ENCODE measurements at places on chromosomes 5 and 9.

DNA sequence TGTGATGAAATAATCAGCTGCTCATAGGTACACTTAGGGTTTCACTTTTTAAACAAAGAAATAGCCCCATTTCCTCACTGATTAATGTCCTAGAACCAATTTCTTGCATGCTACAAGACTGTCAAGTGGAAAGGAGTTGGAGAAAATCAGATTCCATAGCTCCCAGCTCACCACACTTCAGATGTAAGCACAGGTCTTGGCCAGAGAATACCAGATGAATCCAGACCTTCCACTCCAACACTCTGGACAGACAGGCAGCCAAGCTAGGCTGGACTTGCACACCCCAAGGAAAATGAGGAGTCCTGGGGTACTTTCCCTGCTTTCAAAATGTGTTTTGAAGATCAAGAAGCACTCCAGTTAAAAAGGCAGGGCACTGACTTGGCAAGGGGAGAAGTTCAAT lies 68.5 kb downstream of the KLHL3 start:
- no peak for DNase-seq

DNA sequence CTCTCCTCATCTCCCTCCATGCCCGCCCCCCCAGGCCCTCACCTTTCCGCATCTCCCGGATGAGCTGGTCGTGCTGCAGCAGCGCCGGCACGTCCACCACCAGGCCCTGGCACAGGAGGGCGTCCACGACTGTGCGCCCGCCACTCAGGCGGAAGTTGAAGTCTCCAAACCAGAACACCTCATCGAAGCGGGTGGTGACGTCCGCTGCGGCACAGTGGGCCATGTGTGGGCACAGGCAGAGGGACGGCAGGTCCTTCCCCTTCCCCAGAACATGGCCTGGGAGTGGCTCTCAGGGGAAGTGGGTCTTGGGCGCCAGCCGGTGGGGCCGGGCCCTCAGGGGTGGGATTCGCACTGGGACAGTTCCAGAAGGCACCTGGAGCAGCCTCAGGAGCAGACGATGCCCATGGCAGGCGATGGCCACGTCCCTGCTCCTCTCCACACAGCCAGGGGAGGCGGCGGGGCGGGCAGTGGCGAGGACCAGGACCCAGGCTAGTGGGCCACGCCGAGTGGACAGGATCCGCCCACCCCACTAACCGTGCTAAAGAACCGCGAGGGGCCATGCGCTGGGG lies 7.8 kb downstream of the INPP5E start:
- DNase-seq: no peak

- DNase-seq: no peak
Measured at GRCh38 chr5:62133426-62133825, 172.6 kb upstream of the KIF2A start.

- DNase-seq: peak; percentile 33
Measured at GRCh38 chr5:89827359-89827758, 582.2 kb downstream of the CETN3 start.

DNA sequence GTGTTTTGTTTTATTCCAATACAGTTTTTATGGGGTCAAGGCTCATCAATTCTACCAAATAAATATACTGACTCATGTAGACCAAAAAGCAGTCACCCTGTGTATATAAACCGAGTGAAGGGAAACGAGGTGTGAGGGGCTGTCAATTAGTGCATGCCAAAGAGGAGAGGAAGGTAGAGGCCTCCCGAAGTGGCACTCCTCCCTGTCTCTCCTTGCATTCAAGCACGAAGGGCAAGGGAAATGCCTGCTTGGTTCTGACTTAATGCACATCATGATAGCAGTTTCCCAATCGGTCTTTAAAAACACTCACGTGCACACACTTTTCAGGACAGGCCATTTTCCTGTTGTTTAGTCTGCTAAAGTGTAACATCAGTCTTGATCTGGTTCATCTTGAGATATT lies 125.6 kb upstream of the SLCO6A1 start:
- no peak for DNase-seq

GRCh38 chr5:33362915-33363314 lies 77.8 kb upstream of the TARS1 start:
- no peak for DNase-seq

DNA sequence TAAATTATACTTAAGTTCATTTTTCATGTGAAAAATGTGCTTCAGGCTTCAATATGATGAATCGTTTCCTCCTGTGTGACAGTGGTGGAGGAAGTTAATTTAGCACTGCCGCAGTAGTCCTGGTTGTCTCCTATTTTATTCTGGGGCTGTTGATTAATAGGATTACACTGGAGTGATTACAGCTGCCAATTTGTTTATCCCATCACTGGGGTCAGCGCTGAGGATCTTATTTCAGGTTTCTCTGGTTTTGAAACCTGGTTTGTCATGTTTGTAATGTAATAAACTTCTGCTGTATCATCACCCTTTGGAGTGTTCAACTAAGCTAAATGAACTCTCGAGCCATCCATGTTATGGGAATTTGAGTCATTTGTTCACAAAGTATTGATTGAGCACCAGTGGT lies 241.7 kb upstream of the KCNN2 start:
- DNase-seq: no peak

GRCh38 chr9:35487081-35487480 lies 2.8 kb upstream of the RUSC2 start:
- DNase-seq: no peak

- DNase-seq: no peak
Measured at GRCh38 chr5:124550731-124551130, 195.7 kb downstream of the ZNF608 start.

DNA sequence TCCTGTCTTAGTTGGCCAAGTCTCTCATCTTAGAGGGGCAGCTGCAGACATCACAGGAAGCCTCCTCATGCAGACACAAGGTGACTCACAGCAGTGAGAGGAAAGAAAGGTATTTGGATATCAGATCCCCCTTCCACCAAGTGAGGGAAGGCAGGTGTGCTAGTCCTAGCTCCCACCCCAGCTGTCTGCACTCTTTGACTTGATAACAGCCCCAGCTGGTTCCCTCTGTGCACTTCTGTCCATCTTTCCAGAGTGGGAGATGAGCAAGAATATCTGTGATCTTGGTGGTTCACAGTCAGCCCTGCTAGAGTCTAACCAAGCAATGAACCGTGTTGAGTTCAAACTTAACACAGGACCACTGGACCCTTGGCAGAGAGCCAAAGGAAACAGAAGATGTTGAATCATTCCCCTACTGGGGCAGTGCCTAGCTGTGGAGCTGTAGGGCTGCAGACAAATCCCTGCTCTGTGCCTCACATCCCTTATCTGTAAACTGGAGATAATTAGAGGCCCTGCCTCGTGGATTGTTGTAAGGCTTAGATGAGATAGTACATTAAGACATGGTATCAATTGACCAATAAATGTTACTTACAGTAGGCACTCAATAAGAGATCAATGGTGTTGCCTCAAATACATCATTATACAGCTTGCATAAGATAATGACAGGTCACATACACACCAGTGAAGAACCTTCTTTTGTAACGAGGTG lies 39.1 kb downstream of the SH3RF2 start:
- DNase-seq: no peak

GRCh38 chr5:151683986-151684588 lies 2.6 kb downstream of the SPARC start:
- no peak for DNase-seq

DNA sequence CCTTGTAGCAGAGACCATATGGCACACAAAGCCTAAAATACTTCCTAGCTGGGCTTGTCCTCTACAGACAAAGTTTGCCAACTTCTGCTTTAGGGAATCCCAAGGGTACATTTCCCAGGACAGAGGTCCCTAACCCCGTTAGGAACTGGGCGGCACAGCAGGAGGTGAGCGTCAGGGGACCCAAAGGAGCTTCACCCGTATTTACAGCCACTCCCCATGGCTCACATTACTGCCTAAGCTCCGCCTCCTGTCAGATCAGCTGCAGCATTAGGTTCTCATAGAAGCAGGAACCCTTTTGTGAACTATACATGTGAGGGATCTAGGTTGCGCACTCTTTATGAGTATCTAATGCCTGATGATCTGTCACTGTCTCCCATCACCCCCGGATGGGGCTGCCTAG lies 88.5 kb upstream of the TRPM3 start:
- DNase-seq: no peak

- DNase-seq: no peak
Measured at GRCh38 chr5:9930156-9930555, 300.0 kb upstream of the TAS2R1 start.

DNA sequence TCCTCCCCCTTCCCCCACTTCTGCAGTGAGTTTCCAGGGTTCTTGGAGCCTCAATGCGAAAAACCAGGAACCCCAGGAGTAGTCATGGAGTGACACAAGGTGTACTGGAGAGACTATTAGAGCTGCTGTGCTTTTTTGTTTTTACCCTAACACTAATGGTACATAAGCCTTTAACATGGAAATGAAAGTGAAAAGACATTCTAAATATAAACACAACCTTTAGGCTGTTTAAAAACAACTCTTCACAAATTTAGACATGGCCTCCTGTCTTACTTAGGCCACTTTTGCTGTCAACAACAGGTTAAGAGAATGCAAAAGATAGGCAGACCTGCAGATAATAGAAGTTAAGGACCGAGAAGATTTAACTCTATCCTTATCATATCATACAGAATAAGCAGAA lies 232.2 kb downstream of the DENND1A start:
- no peak for DNase-seq

- DNase-seq: no peak
Measured at GRCh38 chr9:87663556-87663955, 62.4 kb upstream of the CTSL start.

DNA sequence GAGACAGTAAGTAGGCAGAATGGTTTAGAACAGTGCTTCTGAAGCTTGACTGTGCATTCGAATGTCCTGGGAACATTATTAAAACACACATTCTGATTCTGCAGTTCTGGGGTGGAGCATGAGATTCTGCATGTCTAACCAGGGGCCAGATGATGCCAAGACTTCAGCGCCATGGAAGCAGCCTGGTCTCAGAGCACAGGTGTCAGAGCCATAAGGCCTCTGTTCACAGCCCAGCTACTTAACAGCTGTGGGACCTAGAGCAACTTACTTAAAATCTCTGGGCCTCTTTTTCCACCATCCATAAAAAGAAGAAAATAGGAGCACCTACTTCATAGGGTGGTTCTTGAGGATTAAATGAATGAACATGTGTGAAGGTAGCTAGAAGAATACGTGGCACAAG lies 84.0 kb downstream of the GNAQ start:
- no peak for DNase-seq

GRCh38 chr5:5475975-5476374 lies 53.5 kb downstream of the ICE1 start:
- no peak for DNase-seq

- no peak for DNase-seq
Measured at GRCh38 chr9:135580664-135581380, 19.3 kb downstream of the PAEP start.

DNA sequence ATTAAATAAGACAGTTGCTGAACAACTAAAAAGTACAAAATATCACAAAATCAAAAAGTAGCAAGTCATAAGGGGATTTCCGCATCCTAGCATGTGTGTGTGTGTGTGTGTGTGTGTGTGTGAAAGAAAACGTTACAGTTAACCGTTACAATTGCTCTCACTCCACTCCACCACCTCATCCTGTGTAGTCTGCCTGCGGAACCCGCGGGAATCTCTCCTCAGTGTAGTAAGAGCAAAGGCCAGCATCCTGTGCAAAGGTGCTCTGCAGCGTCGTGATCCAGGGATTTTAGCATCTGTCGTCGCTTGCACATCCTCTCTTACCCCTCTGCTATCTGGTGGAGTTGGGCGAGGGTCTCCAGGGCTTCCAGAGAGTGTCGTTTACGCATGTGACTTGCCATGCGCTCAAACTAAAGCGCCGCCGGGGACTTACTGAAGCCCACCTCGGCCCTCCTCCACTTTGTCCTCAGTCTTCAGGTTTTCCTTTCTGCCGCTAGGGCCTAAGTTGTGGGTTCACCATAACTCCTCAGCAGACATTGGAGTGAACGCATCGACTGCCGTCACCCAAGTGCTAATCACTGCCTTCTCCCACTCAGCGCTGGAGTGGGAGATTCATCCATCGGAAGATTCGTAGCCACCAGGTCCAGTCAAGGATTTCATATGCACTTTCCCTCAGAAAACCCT lies 3.9 kb downstream of the CDKN2B start:
- DNase-seq: no peak

DNA sequence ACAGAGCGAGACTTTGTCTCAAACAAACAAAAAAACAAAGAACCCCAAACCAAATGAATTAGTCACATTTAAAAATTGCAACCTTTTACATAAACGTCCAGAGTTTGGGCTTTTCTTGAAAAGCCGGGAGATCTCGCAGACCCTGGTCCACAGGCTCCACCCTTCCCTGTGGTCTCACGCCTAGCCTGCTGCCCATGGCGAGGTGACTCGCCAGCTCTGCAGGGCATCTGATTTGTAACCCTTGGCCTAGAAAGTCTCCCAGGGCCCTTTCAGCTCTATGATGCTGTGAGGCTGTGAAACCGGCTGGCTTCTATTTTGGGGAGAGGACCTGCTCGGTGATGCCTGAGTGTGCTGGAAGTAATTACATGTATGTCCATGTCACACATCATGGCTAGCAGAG lies 44.7 kb upstream of the PHYKPL start:
- no peak for DNase-seq

DNA sequence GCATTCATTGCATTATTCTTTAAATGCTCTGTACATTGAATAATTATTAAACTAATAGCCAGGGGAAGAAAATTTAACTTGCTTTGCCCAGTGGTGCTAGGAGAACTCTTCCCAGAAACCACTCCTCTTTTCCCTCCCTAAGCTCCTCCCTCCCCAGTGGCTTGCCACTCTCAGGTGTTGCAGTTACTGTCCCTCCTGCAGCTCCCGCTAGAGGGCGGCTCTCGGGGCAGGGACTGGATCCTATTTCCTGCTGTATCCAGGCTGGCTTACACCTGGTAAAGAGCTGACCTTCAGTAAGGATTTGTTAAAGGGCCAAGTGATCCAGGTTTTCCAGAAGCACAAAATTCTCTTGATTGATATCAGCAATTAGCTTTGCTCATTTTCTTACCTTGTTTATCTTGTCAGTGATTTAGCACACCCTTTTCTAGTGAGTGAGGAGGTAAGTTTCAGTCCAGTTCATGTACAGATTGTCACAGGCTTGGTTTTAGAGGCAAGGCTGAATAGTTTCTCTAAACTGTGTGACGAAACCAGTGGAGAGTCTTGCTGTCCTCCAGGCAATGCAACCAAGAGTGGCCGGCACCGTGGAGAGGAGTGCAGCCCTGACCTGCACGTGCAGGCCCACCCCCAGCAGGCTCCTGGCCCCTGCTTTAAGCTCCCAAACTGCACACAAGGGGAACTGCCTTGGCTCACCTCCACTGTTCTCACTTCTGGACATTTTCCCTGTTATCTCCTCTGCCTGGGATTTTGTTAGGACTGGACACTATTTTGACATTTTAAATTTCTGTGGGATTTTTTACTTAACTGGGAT lies 423.8 kb downstream of the SPOCK1 start:
- DNase-seq: no peak

GRCh38 chr5:7606840-7607465 lies 211.0 kb downstream of the ADCY2 start:
- DNase-seq: no peak

DNA sequence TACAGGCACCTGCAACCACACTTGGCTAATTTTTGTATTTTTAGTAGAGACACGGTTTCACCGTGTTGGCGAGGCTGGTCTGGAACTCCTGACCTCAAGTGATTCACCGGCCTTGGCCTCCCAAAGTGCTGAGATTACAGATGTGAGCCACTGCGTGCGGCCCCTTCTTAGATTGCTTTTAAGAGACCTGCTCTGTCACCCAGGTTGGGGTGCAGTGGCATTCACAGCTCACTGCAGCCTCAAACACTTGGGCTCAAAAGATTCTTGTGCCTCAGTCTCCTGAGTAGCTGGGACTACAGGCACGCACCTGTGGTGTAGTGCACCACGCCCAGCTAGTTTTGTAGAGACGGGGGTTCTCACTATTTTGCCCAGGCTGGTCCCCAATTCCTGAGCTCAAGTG lies 11.0 kb downstream of the HSPA9 start:
- no peak for DNase-seq

- peak; percentile 21 for DNase-seq
Measured at GRCh38 chr5:16736158-16736995, 119.6 kb upstream of the RETREG1 start.
